HCT116 (cell line): ENCODE measurements at places on chromosomes 5 and 9. TPM values are rescaled to one million over a fixed set of nuclear protein-coding genes. Genes with fewer than 3 reads are reported as not detected.

The DMRTA1 gene
- not detected for total RNA-seq

The IL13 gene
- total RNA-seq: not detected

The CPEB4 gene
- 11.1 TPM for total RNA-seq

The FAM151B gene
- 1.2 TPM for total RNA-seq

- H3K4me3 ChIP-seq: no peak overlapping the region
- DNase-seq: peak; percentile 52
- H3K36me3 ChIP-seq: no peaks in the 10 kb centered on the region
- H3K27me3 ChIP-seq: no peaks in the 10 kb centered on the region
- peaks cover 21% of the 10 kb centered on the region for H3K4me1 ChIP-seq
These were observed 3.0 kb upstream of the ERBIN start for GRCh38 chr5:65923339-65923738.

DNA sequence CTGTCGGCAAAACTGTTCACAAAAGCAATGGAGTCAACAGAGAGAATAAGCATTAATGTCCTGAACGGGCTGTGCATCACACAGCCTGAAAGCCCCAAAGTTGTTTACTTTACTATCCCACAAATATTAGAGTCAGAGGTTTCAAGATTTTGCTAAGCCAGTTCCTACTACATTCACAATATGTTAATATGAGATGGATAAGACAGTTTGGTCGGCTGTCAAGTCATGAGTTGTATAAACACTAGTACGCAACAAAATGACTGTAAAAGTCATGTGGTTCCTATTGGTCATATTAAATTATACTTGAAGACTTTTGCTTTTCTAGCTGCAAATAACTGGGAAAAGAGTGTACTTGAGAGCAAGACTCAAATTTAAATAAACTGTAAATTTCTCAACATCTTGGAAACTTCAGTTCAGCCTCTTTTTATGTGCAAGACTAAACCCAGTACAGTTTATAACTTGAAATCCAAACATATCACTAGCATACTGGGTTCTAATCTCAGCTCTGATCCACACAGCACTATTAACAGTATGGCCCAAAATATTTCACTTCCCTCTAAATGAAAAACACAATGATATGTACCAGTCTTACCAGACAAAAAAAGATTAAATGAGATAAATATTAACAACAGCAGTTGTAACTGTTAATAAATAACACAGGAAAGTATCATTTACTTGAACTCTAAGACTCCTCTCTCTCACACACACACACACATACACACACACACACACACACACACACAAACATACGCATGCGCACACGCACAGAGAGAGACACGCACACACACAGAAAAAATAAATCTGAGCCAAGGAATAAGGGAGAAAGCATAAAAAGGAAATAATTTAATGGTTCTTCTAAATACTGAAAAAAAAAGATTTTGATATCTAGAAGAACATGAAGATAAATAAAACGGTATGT, 33.1 kb downstream of the FANCC start:
- H3K4me1 ChIP-seq: peaks cover 4% of the 10 kb centered on the region; the same call in 1 of the 2 replicates
- no peak overlapping the region for H3K4me3 ChIP-seq
- no peaks in the 10 kb centered on the region for H3K36me3 ChIP-seq
- H3K27me3 ChIP-seq: no peaks in the 10 kb centered on the region

- no peak overlapping the region for H3K4me3 ChIP-seq
- no peak for DNase-seq
- peaks cover 35% of the 10 kb centered on the region for H3K4me1 ChIP-seq
- no peak overlapping the region for H3K27ac ChIP-seq
These were observed 28.8 kb upstream of the IER5L start for GRCh38 chr9:129206905-129207304.

DNA sequence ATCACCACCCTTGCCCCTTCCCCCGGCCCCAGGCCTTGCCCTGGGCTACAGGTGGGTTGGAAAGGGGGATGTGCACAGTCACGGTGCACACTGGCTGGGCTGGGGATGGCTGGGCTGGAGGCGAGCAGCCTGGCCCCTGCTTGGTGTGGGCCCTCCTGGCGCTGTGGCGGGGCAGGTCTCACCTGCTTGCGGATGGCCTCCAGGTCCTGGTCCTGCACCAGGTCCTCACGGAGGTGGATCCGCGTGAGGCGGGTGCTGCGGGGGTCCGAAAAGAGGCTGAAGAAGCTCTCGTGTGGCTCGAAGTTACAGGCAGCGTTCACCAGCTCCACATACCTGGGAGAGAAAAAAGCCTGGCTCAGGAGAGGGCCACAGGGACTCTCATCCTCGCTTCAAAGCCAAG, 18.1 kb downstream of the ZER1 start:
- no peaks in the 10 kb centered on the region for H3K36me3 ChIP-seq
- H3K27ac ChIP-seq: no peak overlapping the region
- no peak for DNase-seq
- H3K4me1 ChIP-seq: no peaks in the 10 kb centered on the region
- no peaks in the 10 kb centered on the region for H3K27me3 ChIP-seq

DNA sequence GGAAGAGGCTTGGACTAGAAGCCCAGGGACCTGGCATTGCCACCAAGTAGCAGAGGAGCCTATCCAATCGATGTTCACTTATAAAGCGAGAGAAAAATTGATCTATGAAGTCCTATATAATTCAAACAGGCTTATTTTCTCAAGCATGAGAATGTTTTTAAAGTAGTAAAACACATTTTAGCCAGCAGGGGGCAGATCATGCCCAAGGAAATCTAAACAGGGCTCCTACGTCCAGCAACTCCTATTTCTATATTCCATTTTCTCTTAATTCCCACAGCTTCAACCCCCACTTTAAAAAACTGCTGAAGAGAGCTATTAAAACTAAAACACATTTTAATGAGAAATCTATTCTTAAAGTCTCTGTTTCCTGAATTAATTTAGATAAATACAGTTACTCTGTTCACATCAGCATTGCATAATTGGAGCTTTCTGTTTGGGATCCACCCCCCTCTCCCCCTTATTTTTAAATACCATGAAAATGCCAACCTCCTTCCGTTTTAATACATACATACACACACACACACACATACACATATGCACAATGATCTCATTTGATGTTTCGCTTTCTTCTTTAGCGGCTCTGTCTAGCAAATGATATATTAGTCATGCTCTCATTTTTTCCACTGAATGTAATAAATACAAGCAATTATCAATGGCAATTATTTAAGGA, 144.9 kb downstream of the MYO10 start:
- no peaks in the 10 kb centered on the region for H3K27me3 ChIP-seq
- H3K4me3 ChIP-seq: no peak overlapping the region
- no peak overlapping the region for H3K27ac ChIP-seq
- no peaks in the 10 kb centered on the region for H3K36me3 ChIP-seq
- H3K4me1 ChIP-seq: no peaks in the 10 kb centered on the region
- peak; percentile 37 for DNase-seq

DNA sequence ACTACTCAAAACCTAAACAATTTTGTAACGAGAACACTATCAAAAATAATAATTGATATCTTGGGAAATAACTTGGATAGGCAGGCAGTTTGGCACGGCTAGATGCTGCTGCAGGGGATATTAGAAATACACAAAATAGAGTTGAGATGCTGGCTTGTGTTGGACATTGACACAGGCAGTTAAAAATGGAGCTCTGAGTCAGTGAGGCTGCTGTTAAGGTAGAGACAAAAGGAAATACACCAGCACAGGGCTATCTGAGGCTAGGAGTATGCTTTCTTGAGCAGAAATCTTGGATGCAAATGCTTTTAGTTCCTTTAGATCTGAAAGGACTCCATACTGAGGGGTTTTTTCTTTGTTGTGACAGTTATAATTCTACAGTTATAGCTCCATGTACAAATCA, 16.6 kb downstream of the TENT2 start:
- H3K27ac ChIP-seq: no peak overlapping the region
- no peak overlapping the region for H3K4me3 ChIP-seq
- H3K4me1 ChIP-seq: no peaks in the 10 kb centered on the region

- no peak overlapping the region for H3K4me3 ChIP-seq
- peaks cover 14% of the 10 kb centered on the region; the same call in 1 of the 2 replicates for H3K4me1 ChIP-seq
- H3K27me3 ChIP-seq: no peaks in the 10 kb centered on the region
These were observed 273.1 kb downstream of the ARHGEF28 start for GRCh38 chr5:73899055-73899454.

DNA sequence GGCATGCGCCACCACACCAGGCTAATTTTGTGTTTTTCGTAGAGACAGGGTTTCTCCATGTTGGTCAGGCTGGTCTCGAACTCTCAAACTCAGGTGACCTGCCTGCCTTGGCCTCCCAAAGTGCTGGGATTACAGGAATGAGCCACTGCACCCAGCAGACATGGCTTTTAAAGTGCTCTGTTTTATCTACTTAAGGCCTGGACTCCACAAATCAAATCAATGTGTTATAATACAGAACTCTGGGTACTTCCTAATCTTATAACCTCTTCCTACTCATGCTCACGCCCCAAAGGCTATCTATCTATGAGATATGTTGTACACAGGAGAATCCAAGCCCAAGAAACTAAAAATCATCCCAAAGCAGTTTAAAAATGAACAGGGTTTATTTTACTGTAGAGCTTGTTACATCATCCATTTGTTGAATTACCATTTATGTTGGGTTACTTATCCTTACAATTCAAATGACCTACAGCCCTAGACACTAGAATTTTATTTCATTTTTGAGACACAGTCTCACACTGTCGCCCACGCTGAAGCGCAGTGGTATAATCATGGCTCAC, 155.1 kb downstream of the EFNA5 start:
- H3K4me1 ChIP-seq: no peaks in the 10 kb centered on the region
- no peaks in the 10 kb centered on the region for H3K27me3 ChIP-seq
- no peak overlapping the region for H3K27ac ChIP-seq
- H3K36me3 ChIP-seq: no peaks in the 10 kb centered on the region
- DNase-seq: no peak

- H3K27me3 ChIP-seq: no peaks in the 10 kb centered on the region
- no peak for DNase-seq
- no peaks in the 10 kb centered on the region for H3K4me1 ChIP-seq
- H3K4me3 ChIP-seq: no peak overlapping the region
- no peak overlapping the region for H3K27ac ChIP-seq
These were observed 7.4 kb downstream of the BRD3OS start for GRCh38 chr9:134032456-134033222.

- H3K36me3 ChIP-seq: no peaks in the 10 kb centered on the region
- DNase-seq: no peak
- no peak overlapping the region for H3K4me3 ChIP-seq
- H3K27ac ChIP-seq: no peak overlapping the region; the same call in 1 of the 2 replicates
- H3K4me1 ChIP-seq: peaks cover 44% of the 10 kb centered on the region
These were observed 9.6 kb downstream of the NCS1 start for GRCh38 chr9:130181678-130182380.
